ENCODE measurements at places on chromosomes 2 and 18.

GRCh38 chr2:236040600-236041328 lies 127.4 kb downstream of the GBX2 start:
- H3K4me3 ChIP-seq = no peak overlapping the region
- no peak overlapping the region for H3K27ac ChIP-seq

- H3K27ac ChIP-seq = no peak overlapping the region
- H3K27me3 ChIP-seq = no peaks in the 10 kb centered on the region
- DNase-seq = no peak
- no peak overlapping the region for H3K4me3 ChIP-seq
- H3K36me3 ChIP-seq = no peaks in the 10 kb centered on the region
These were observed 50.5 kb downstream of the RAB31 start for GRCh38 chr18:9758624-9759075.

DNA sequence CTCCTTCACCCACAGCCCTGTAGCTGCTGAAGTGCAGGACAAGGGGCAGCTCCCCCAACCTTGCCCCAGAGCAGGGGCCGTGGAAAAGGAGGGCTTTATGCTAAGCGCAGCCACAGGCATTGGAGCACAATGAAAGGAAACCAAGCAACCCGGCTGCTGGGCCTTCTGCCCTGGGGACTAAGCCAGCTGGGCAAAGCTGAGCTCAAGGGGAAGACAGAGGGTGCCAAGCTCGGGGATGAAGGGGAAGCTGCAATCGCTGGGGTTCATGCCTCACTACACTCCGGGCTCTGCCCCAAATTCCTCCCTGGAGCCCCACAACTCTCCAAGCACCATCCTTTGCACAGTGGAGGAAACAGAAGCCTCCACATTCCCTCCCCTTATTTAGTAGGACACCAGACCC lies 12.4 kb downstream of the SFXN5 start:
- no peaks in the 10 kb centered on the region for H3K4me1 ChIP-seq
- no peak overlapping the region for H3K4me3 ChIP-seq
- DNase-seq = no peak
- H3K27me3 ChIP-seq = no peaks in the 10 kb centered on the region
- H3K27ac ChIP-seq = no peak overlapping the region

DNA sequence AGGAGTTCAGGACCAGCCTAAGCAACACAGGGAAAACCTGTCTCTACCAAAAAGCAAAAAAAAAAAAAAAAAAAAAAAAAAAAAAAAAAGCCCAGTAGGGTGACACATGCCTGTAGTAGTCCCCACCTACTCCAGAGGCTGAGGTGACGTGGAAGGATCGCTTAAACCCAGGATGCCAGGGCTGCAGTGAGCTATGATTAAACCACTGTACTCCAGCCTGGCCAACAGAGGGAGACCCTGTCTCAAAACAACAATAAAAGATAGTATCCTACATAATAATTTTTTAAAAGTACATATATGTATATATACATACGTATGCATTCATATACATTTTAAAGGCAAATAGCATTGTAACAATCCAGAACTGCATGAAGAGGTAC lies 51.7 kb downstream of the SOS1 start:
- H3K27me3 ChIP-seq = no peaks in the 10 kb centered on the region
- DNase-seq = no peak
- peaks cover 21% of the 10 kb centered on the region for H3K36me3 ChIP-seq
- H3K27ac ChIP-seq = no peak overlapping the region
- H3K4me1 ChIP-seq = no peaks in the 10 kb centered on the region
- H3K4me3 ChIP-seq = no peak overlapping the region

GRCh38 chr18:59646228-59646962 lies 50.8 kb downstream of the CCBE1 start:
- no peak overlapping the region for H3K4me3 ChIP-seq
- no peaks in the 10 kb centered on the region for H3K4me1 ChIP-seq
- DNase-seq = no peak

DNA sequence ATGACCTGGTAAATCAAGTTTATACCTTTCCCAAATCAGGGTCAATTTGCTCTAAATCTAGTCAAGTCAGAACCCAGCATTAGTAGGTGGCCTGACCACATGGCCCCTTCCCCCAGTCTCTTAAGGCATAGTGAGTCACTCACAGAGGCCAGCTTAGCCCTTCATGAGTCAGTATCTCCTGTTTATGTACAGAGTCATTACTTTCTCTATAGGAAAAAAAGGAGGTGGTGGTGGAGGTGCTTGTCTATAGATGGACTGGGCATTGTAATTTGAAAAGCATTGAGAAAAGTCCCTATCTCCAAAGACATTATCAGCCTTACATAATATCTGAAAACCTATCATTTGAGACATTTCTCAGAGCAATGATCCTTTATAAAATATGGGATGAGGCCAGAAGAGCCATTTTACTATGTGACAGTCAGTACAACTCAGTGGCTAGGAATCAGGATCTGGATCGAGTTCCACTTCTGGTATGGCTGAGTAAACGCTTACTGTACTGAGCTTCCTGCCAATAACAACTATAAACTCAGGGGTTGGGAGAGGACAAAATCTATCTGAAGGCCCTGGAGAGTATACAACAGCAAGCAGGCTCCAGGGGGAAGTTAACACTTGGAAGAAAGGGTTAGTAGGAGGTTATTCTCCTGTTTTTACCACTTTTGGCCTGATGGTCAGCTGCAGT lies 22.5 kb upstream of the SIGLEC15 start:
- no peak overlapping the region for H3K27ac ChIP-seq
- H3K36me3 ChIP-seq = no peaks in the 10 kb centered on the region
- H3K4me1 ChIP-seq = no peaks in the 10 kb centered on the region
- H3K4me3 ChIP-seq = no peak overlapping the region
- DNase-seq = no peak

DNA sequence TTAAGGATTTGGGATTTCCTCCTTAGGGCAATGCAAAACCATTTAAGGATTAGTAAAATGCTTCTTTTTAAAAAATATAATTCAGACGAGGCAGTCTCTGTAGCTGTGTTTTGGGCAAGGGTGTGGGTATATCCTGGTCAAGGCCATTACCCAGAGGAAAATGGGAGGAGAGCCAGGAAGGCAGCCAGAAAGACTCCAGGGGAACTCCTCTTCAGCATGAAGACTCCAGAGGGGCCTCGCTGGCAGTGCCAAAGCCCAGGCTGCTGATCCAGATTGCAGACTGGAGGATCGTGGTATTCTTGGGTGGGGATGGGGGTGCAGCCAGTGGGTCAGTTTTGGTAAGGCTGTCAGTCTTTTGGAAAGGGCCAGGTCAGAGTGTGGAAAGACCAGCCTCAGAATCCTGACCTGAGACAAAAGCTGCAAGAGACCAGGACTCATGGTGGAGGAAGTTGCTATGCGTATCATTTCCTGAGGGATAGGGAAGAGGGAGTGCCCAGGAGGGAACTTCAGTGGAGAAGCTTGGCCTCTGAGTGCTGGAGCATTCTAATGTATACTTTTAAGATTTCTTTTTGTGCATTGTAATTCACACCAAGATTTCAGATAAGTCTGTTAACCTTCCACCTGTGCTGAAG lies 20.9 kb upstream of the RAB11FIP5 start:
- H3K4me1 ChIP-seq = no peaks in the 10 kb centered on the region
- DNase-seq = no peak
- no peaks in the 10 kb centered on the region for H3K36me3 ChIP-seq
- no peak overlapping the region for H3K27ac ChIP-seq

All from upper lobe of right lung (tissue), 1 donor.